CD4-positive, alpha-beta T cell treated with Interleukin-6 for 4 hours (primary cell): ENCODE measurements at places on chromosomes 2 and 18.

DNA sequence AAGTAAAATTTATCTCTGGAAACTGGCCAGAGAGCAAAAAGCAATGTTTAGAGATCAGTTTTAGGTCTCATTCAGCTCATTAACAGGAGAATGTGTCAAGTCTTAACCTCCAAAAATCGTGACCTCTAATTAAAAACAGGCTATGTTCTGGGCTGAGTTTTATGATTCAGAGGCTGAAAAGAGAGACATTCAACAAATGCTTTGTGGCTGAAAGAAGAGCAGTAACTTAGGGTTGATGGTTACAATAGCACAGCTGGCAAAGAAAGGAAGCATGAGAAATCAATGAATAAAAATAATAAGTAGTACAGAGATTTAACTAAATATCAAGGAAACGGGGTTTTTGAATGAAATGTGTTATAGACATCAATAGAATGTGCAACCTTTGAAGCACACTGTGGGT, 13.1 kb downstream of the TGIF1 start:
- DNase-seq = no peak

DNA sequence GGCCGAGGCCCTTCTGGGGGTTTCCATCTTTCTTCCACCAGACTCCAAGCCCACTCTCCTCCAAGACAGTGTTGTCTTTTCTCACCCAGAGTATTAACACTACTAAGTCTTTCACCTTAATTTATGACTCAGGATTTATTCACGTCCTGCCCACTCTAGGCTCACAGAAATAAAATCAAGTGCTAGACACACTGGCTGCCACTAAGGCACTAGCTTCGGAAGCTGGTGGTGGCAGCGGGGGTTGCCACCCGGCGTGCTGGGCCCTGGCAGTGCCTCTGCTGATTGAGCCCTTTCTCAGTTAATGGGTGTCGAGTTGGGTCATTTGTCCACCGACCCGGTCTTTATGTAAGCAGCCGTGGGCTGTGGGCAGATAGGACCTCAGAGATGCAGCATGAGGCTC, 93.6 kb upstream of the FZD5 start:
- DNase-seq = no peak

DNA sequence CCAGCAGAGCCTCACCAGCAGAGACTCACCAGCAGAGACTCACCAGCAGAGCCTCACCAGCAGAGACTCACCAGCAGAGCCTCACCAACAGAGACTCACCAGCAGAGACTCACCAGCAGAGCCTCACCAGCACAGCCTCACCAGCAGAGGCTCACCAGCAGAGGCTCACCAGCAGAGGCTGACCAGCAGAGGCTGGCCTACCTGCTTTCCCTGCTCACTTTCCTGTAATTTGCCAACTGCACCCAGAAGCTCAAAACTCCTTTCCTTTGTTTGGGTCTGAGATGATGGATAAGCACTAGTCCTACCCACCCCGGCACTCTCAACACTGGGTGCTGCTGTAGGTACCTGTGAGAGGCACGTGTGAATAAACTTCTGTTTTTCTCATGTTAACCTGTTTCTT, 36.4 kb upstream of the PXDN start:
- DNase-seq = no peak

- no peak for DNase-seq
These were observed 176.3 kb downstream of the AGPS start for GRCh38 chr2:177568893-177569292.

DNA sequence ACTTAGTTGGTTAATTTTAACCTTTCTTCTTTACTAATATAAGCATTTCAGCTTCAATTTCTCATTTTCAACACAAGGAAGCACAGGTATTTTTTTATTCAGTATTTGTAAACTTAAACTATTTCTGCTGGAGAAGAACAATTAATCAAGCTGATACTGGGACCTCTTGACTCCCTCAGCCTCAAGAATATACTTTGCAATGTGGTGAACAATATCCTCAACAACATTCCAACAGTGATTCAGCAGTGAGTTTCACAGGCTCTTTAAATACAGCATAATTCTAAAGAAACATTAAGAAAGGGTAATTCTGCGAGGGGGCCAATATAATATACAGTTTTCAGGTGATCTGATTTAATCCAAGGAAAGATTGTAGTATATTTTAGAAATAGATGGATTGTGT, 10.0 kb downstream of the RAPGEF4 start:
- DNase-seq = no peak

- no peak for DNase-seq
These were observed 60.1 kb downstream of the DSC3 start for GRCh38 chr18:30982285-30982992.

DNA sequence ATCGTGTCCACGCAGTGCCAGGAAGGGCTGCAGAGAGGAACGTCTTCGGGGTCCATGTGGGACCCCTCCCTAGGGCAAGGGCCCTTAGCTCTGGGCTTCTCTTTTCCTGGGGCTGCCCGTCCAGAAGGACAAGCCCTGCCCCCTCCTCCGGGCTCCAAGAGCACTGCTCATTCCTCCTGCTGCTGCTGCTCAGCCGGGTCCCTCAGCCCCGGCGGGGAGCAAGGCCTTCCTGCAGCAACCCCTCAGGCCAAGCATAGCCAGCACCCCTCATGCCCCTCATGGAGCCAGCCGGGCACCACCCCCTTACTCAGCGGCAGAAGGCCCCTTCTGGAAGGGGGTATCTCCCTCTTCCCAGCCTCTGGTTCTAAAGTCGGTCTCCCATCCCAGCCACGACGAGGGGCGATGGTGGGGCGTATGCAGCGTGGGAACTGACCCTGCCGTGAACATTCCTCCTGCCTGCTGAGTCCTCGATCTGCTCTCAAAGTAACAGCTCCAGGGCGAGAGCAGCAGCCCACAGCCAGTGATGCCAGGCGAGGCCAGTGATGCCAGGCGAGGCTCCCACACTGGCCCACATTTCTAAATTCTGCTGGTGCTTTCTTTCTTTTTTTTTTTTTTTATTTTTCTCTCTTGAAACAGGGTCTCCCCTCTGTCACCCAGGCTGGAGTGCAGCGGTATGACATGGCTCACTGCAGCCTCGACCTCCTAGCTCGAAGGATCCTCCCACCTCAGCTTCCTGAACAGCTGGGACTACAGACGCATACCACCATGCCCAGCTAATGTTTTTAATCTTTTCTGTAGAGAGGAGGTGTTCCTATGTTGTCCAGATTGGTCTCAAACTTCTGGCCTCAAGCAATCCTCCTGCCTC, 99.7 kb downstream of the HDAC4 start:
- DNase-seq = no peak

- no peak for DNase-seq
These were observed 36.5 kb downstream of the ZRANB3 start for GRCh38 chr2:135494503-135494902.

DNA sequence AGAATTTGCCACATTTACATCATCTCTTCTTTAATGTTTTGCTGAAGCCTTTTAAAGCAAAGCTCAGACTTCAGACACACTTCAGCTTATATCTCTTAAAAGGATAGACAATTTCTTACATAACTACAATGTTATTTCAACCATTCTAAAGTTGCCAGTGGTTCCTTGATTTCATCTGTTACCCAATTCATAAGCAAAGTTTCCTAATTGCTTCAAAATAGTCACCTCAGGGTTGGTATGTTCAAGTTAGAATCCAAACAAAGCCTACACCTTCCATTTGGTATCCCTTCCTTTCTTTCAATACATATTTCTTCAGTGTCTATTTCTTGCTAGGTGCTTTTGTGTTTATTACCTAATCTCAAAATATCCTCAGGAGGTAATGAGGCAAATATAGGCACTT, 60.6 kb downstream of the ZNF385B start:
- DNase-seq = no peak

- no peak for DNase-seq
These were observed 19.7 kb downstream of the NGEF start for GRCh38 chr2:232993231-232993821.

GRCh38 chr2:224968051-224968450, 74.2 kb downstream of the DOCK10 start:
- no peak for DNase-seq

DNA sequence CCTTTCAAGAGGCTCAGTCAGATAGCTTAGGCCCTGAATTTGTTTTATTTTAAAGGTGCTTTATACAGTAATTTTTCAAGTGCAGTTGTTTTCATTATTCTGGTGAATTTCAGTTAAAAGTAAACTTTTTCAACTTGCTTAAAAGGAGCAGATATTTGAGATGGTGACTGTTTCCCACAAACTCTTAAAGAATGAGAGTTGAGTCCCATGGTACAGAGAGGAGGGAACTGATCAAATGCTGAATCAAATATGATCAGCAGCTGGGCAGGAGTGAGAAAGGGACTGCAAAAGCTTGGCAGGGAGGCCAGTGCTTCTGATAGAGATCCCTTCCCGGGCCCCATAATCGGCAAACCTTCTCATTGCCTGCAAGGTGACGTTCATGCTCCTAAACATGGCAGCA, 91.2 kb downstream of the KCNS3 start:
- DNase-seq = no peak

DNA sequence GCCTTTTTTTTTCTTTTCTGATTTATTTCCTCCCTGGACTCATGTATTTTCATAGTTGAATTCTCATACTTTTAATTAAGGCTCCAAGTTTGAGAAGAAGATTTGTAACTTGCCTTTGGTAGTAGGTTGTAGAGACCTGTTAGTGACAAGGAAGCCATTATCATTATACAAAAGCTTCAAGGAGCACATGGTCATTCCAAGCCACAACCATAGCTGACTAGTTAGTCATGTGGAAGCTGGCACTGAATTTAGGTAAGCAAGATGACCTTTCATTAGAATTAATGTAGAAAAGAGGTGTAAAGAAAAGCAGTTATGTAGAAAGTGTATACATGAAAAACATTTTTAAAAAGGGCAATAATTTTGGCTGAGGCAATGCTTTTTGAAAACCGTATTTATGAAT, 89.7 kb downstream of the LRP1B start:
- DNase-seq = no peak

DNA sequence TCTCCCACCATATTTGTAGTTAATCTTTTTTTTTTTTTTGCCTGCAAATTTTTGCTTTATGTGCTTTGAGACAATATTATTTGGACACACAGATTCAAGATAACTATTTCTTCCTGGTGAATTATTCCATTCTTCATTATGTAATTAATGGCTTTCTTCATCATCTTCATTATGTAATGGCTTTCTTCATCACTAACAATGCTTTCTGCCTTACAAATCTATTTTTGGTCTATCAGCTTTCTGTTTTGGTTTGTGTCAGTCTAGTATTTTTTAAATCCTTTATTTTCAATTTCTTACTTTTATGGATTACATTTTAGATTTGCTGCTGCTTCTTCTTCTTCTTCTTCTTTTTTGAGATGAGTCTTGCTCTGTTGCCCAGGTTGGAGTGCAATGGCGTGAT, 60.5 kb downstream of the MSH6 start:
- no peak for DNase-seq

GRCh38 chr2:142165790-142166189, 35.0 kb upstream of the LRP1B start:
- DNase-seq = no peak

- DNase-seq = no peak
These were observed 11.0 kb upstream of the SIX3 start for GRCh38 chr2:44930274-44931197.

GRCh38 chr2:59868981-59869380, 684.5 kb downstream of the BCL11A start:
- DNase-seq = no peak

- DNase-seq = no peak
These were observed 94.6 kb upstream of the LGALSL start for GRCh38 chr2:64359171-64359891.

DNA sequence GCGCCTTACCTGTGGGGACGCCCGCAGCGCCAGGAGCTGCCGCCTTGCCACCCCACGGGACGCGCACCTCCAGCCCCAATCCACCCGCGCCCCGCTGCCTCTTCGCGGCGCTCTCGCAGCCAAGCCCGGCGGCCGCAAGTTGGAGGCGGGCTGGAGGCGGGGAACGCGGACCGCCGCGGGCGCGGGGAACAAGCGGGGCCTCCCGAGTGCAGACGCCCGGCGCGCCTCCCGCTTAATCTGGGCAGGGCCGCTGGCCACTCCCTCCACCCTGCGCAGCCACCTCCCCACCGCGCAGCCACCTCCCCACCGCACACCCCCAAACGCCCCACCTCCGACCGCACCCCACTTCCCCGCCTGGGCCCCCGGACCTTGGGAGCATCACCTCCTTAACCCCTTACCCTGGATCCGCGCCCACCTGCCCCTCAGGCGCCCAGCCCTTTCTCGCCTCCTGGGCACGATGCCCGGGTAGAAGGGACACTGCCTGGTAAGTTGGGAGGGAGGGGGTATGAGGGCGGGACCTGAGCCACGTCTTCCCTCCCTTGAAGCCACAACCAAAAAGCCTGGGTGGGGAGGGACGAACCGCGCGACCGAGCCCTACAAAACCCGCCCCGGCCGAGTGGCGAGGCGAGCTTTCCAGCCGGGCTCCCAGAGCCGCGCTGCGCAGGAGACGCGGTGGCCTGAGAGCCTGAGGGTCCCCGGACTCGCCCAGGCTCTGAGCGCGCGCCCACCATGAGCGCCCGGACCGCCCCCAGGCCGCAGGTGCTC, at the start of the genes COL4A3 and COL4A4:
TSS of gene COL4A3 (plus strand) at position 627 of the 765 bp plus-strand sequence. CDS start at position 730, 103 bp downstream.
TSS of gene COL4A4 (minus strand) at position 208 of the 765 bp plus-strand sequence. CDS start 16,722 bp downstream, outside the sequence.
- no peak for DNase-seq

GRCh38 chr2:50865235-50865634, 166.7 kb downstream of the NRXN1 start:
- DNase-seq = no peak

DNA sequence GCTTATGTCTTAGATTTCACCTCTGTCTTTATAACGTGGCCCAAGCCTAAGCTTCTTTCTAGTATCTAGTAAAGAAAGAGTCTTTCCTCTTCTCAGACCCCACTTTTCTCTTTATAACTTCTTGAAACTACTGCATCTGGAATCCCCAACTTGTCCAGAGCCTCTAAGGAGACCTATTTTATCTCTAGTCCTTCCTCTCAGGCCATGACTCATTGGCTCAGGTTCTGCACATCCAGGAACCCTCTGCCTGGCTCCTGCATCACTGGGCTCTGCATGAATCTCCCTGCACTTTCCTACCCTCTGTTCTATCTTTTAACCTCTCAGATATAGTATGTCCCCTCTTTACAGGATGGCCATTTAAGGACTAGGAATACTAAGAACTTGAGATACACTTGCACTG, 124.7 kb downstream of the DNAH6 start:
- no peak for DNase-seq

DNA sequence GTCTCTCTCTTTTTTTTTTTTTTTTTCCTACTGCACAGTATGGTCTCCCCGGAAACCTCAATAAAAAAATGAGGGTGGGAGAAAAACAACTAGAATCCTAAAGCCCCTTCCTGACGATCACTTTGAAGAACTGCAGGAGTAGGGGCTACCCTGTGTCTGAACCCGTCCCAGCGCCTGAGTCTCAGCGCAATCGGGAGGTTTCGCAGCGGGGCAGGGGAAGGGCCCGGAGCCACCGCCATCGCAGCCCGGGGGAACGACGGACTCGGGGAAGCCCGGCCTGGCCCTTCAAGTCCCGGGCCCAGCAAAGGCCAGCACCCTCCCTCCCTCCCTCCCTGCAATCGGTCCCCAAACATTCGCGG, 411 bp downstream of the NARS1 start:
- DNase-seq = no peak

- no peak for DNase-seq
These were observed 6.4 kb downstream of the IL1RL1 start for GRCh38 chr2:102317715-102318114.

GRCh38 chr18:58335821-58336220, 291.8 kb downstream of the NEDD4L start:
- DNase-seq = no peak
